ENCODE measurements at places on chromosomes 7 and 10. TPM values are rescaled to one million over a fixed set of nuclear protein-coding genes. Genes with fewer than 3 reads are reported as not detected.

- peak; percentile 77 for DNase-seq
- H3K4me1 ChIP-seq, result peaks cover 70% of the 10 kb centered on the region
- H3K36me3 ChIP-seq, result no peaks in the 10 kb centered on the region
These were observed 15.0 kb downstream of the TAS2R60 start for GRCh38 chr7:143458263-143458662.

DNA sequence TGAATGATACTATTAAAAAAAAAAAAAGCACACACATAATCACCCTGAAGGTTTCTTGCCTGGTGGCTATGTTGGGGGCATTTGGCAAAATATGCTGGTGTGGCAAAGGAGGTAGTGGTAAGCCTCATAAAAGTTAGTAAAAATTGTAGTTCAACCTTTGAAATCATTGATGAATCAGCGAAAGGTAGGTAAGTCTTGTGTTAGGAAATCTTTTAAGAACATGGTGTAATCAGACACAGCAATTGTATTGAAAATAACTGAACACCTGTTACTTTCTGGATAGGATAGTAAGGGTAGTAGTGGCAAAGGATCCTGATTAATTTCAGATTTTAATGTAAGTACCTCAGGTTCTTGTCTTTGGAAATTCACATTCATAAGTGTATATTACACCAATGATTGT is 40.9 kb downstream of the CALML5 start:
- H3K4me1 ChIP-seq, result peaks cover 38% of the 10 kb centered on the region
- no peak overlapping the region for H3K4me3 ChIP-seq

DNA sequence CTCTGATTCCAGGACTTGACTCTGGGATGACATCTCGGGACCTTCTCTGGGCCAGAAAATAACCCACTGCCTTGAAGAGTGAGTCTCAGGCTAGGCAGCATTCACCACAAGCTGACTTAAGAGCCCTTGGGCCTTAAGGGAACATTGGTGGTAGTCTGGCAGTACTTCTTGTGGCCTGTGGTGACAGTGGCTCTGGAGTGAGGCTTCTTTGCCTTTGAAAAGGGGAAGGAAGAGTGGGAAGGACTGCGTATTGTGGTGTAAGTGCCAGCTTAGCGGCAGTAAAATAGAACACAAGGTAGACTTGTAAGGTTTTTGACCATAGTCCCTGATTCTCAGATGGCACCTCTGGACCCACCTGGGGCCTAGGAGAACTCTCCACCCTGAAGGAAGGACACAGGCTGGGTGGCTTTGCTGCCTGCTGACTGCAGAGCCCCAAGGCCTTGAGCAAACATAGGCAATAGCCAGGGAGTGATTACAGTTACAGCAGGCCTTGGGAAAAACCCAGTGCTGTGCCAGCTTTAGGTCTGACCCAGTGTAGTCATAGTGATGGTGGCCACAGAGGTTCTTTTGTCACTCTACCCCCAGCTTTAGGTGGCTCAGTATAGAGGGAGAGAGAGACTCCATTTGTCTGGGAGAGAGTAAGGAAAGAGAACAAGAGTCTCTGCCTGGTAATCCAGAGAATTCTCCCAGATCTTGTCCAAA is 483.9 kb downstream of the SH2D4B start:
- H3K4me1 ChIP-seq, result no peaks in the 10 kb centered on the region
- no peaks in the 10 kb centered on the region for H3K27me3 ChIP-seq
- DNase-seq, result no peak

GRCh38 chr10:87750817-87751216 is 67.2 kb downstream of the ATAD1 start:
- H3K27ac ChIP-seq, result peak overlapping the region; percentile 77
- peaks cover 58% of the 10 kb centered on the region for H3K4me1 ChIP-seq
- peaks cover 49% of the 10 kb centered on the region for H3K36me3 ChIP-seq
- H3K4me3 ChIP-seq, result no peak overlapping the region
- no peak for DNase-seq
- H3K27me3 ChIP-seq, result no peaks in the 10 kb centered on the region

DNA sequence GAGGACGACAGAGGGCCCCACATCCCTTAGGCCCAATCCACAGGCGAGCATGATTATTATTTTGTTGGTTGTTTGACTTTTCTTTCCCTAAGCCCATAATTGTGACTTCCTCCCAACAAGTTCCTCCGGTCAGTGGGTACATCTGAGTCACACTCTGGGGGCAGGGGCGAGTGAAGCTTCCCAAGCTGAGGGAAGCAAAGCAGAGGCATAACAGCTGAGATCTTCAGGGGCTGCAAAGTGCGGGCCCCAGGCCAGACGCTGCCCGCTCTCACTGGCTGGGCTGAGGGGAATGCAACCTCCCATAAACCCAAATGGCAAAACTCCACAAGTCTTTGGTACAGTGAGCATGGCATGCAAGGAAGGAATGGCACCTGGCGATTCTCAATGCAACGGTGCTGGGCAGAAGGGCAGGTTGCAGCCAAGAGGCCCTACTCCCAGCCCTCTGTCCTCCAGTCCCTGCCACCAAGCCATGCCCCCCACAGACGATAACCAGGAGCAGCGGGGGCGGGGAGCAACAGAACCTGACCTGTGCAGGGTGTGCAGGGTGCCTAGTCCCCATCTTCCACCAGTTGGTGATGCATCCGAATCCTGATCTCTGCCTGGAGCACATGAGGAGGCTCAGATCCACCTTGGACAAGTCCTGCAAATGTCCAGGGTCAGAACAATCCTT is 25.3 kb downstream of the TNS3 start:
- H3K4me3 ChIP-seq, result no peak overlapping the region
- peak overlapping the region; percentile 91 for H3K27ac ChIP-seq
- DNase-seq, result no peak
- H3K4me1 ChIP-seq, result peaks cover 63% of the 10 kb centered on the region
- H3K36me3 ChIP-seq, result peaks cover 30% of the 10 kb centered on the region
- no peaks in the 10 kb centered on the region for H3K27me3 ChIP-seq

DNA sequence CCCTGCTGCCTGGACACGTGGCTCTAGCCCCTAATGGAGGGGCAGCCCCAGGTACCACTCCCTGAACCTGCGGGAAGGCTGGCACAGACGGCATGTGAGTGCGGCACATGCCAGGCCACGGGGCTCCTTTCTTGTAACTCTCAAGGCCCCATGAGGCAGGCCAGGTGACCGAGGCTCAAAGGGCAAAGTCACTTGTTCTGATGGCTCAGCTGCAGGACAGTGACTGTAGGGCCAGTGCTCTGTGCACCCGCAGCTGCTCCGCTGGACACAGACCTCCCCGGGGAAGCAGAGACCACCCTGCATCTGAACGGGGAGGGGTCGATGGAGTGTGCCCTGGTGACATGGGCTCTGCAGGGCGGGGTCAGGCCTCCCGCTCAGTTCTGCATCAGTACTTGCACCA is 55.3 kb downstream of the PTPRE start:
- no peaks in the 10 kb centered on the region for H3K27me3 ChIP-seq
- no peak overlapping the region for H3K4me3 ChIP-seq
- H3K27ac ChIP-seq, result no peak overlapping the region
- no peak for DNase-seq

AGAP9 gene
- total RNA-seq, result 3.2 TPM
